ENCODE measurements at places on chromosomes 7 and 10.

DNA sequence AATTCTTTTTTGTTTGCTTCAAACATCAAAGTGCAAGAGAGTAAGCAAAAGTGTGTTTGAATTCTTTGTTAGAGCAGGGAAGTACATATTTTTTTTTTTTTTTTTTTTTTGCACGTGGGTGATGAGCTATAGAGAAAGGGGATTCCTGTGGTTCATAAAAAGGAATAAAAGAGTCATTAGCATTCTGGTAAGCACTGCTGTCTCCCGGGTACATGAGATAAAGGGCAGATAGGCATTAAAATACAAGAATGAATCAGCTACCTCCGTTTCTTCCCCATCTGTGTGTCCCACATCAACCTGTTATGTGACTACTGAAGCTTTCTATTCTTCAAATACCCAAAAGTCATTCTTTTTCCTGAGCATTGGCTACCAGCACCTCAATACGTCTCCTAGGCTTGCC, 102.4 kb upstream of the SEMA3D start:
- DNase-seq: no peak

DNA sequence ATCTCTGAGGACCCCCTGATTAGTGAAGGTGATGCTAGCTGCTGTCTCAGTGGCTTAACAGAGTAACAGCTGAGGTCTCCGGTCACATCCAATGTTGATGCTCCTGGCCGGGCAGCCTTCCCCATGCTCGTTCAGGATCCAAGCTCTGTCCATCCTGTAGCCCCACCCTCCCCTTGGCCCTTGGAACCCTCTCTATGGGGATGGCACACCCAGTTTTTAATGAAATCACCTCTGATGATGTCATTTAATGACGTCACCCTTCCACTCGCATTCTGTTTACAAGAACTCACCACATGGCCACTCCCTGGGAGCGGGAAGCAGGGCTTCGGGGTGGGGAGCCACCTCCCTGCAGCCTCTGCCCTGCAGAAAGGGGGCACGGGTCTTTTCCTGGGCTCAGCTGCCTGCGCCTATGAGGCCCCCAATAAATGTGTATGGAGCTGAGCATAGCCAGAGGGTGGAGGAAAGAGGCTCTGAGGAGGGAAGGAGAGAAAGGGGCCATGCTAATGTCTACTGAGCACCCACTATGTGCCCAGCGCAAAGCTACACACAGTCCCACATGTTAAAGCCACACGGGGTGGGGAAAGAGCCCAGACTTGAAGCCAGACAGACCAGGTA, 95.5 kb downstream of the OAT start:
- peak; percentile 15 for DNase-seq

- no peak for DNase-seq
Observed at GRCh38 chr10:58107506-58107905, 160.2 kb downstream of the IPMK start.

DNA sequence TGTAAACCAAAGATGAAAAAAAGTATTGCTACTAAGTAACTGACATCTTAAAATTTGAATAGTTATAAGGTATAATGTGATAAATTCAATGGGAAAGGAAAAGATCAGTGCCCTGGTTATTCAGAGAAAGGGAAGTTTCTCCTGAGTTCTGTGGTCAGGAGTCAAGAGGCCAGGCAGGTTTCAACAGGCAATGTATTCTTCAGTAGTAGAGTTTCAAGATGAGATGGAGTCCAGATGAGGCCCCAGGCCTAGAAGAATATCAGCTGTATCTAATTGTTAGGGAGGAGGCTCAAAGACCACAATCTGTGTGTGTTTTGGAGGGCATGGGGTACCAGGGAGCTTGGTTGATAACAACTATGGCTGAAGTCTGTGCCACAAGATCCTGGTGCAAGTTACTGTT, 101.4 kb upstream of the DLX6 start:
- DNase-seq: no peak

GRCh38 chr7:37084303-37084702, 360.0 kb upstream of the AOAH start:
- DNase-seq: no peak

GRCh38 chr7:34064519-34065158, 159.3 kb downstream of the BMPER start:
- peak; percentile 77 for DNase-seq

DNA sequence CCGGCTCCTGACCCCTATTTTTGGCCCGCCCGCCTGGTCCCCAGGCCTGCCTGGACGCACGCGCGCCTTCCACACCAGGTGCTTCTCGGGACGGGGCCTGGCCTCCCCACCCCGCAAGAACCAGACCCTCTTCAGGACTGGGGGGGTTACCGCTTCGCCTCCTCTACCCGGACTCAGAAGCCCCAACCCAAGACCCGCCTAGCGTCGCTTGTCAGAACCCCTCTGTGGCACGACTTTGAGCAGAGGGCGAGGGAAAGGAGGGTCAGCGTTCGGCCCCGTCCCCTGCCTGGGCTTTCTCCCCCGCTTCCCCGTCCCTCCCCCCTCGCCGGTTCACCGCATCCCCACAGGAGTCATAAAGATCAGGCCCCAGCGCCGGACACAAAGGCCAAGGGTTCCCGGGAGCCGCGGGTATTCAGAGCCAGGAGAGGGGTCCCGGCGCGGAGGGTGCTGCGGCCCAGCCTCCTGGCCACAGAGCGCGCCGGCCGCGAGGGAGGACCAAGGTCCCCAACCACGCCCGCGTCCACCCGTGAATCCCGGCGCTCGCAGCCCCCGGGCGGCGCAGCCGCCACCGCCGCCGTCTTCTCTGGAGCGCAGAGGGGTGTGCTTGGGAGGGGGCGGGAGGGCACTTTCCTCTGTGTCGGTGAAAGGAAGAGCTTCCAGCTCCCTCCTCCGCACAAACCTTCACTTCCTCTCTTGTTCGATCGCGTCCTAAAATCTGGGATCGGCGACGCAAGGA, 351.9 kb downstream of the DNAJB6 start:
- DNase-seq: no peak

- DNase-seq: no peak
Observed at GRCh38 chr7:66642186-66642585, 13.5 kb downstream of the KCTD7 start.

Measured in muscle of arm (tissue), 14 donors.